CMK (cell line): ENCODE measurements at places on chromosomes 11 and 22.

DNA sequence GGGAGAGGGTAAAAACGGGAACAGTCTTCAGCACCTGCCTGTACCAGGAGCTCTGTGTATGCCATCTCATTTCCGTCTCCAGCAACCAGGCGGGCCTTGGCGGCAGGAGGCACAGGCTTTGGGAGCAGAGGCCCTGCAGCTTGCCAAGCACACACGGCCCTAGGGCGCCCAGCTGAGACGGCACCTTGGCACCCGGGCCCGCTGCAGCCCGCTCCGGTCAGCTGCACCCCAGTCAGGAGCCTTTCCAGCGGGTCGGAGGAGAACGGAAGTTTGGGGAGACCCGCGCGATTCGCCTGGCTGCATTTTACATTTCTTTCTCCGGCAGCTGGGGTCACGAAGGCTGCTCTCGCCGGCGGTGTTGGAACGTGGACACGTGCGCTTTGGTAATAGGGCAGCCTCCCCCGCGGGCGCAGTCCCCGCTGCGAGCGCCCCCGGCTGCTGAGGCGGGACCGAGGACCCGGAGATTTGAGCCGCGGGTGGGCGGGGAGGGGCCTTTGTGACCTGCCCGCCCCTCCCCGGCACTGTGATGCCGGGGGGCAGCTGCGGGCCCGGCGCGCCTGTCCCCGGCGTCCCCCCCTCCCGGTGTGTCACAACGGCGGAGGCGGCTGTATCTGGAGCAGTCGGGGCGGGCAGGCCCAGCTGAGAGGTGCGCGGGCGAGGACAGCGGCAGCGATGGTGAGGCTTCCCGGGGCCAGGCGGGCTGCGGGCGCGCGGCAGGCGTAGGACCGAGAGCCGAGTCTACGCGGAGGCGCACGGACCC lies at the start of gene TUBA8:
Gene TUBA8, plus strand, starts transcription at position 616 of the 760 bp plus-strand sequence. Its CDS starts 57 bp downstream, at position 673.
- DNase-seq: no peak

DNA sequence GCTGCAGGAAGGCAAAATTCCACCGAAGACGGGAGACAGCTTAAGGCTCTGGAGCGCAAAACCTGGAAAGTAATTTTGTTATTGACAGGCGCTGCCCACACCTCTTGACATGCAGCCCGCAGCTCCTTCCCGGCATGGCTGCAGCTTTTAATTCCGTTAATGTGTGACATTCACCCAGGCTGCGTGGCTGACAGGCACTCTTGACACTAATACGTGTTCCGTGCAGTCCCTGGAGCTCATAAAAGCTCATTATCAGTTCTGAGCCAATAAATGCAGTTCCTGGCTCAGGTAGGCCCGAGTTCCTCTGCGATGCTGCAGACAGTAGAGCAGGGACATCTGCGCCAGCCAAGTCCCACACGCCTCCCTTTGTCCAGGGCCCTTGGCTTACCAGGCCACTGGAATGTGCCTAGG lies 34.8 kb downstream of the TSPAN18 start:
- no peak for DNase-seq

- no peak for DNase-seq
Observed at GRCh38 chr11:71130106-71130505, 122.3 kb downstream of the SHANK2 start.

DNA sequence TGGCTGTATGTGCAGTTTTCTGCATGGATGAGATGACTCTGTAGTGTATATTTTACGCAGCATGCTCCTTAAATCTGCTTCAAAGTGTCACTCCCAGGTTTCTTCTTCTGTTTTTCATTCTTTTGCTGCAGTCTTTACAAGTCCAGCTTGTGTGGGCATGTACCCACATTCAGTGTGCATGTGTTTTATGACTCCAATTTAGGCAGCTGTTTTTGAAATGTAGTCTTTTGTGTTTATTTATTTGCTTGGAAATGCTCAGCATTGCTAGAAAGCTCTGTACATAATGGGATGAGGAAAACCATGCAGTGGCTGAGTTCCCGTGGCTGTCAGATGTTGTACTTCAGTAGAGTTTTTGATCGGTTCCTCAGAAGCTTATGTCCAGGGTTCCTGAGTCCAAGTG lies 138.5 kb downstream of the ARHGAP42 start:
- no peak for DNase-seq

- peak; percentile 69 for DNase-seq
Observed at GRCh38 chr22:32411829-32412592, at the start of gene RTCB. Gene RTCB (minus strand): TSS chr22:32412247. CDS start chr22:32412156, 91 bp downstream.

GRCh38 chr11:76193219-76193618 lies 13.1 kb downstream of the WNT11 start:
- no peak for DNase-seq

GRCh38 chr11:37712251-37712650 lies 1114.2 kb upstream of the RAG2 start:
- DNase-seq: no peak

DNA sequence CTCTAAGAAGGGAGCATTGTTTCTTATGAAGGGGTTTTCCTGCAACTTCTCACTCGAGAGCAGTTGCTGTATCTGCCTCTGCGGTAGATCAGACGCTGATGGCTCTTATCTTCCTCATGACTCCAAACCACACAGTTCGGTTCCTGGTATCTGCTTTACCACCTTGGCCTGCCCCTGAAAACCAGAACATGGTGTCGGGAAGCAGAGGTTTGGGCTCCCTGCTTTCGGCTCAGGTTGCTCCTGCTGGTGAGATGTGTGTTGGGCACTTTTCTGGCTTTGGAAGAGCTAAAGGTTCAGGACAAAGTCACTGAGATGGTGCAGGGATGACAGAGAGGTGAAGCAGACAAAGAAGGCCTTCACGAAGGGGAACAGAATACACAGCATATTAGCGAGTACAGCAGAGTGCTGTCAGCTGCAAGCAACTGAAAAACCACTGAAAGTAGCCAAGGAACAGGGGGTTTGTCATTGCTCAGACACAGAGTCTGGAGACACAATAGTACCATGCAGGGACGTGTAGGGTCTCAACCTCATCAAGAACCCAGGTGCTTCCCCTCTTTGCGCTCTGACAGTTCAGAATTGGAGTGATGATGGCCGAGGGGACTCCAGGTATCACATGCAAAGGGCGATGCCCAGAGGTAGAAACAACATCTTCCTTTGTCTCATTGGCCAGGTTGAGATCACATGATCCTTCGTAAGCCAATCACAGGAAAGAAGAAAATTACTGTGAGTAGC lies 11.9 kb upstream of the CSF2RB start:
- peak; percentile 94 for DNase-seq

DNA sequence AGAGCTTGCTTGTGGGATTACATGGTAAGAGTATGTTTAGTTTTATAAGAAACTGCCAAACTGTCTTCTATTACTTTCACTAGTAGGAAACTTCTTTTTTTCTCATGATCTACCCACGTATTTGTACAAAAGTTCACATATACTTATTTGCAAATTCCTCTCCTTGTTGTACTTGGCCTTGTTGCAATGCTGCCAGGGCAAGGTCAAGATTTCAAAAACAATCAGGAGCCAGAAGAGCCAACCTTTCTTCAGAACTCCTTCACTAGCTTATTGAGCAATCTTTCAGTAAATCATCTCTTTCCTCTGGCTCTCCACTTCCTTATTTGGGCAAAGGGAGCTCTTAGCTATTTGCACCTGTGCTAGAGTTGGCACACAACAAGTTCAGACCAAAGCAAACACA lies 9.7 kb downstream of the SRSF8 start:
- no peak for DNase-seq

DNA sequence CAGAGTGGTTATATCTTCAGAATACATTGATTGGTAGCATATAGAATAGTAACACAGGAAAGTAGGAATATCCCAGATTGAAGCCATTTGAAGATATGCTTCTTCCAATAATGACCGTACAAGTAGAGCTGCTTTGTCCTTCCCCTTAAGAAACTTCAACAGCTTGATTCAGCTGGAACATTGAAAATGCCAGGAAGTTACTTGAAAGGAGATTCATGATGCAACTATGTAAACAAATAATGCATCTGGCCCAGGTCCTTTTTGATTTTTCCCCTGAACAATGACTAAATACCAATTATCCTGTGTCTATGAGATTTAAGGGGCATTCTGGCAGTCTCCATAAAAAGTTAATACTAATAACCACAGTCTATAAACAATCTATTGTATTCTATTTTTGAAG lies 3.0 kb downstream of the DKK3 start:
- no peak for DNase-seq

- DNase-seq: no peak
Observed at GRCh38 chr22:47354668-47355387, 592.4 kb downstream of the TBC1D22A start.

DNA sequence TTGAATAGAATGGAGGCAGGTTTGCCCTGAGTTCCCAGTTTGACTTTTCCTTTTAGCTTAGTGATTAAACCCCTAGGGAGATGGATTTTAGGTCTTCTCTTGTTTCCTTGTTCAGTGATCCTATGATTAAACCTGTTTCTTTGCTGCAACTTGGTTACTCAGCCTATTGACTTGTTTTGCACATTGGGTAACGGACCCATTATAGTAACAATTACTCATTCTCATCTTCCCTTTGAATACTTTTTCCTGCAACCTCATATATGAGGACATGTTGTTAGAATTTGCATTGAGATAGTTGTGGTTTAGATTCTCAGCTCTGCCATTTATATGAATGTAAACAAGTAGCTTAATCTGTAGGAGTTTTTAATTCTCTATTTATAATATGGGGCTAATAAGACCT lies 489.2 kb upstream of the CNTN5 start:
- no peak for DNase-seq

DNA sequence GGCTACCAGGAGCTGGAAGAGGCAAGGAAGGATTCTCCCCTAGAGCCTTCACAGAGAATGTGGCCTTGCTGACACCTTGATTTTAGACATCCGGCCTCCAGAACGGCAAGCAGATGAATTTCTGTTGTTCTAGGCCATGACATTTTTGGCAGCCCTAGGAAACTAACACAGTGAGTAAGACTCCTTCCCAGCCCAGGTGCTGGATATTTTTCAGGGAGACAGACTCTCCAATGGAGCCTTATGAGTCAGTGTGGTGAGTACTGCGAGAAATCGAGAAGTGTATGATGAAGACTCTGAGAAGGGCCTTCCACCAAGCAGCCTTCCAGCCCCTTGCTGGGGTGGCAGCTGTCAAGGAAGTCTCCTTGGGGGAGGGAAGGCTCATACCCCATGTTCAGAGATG lies 114.4 kb downstream of the OSBP2 start:
- DNase-seq: no peak

DNA sequence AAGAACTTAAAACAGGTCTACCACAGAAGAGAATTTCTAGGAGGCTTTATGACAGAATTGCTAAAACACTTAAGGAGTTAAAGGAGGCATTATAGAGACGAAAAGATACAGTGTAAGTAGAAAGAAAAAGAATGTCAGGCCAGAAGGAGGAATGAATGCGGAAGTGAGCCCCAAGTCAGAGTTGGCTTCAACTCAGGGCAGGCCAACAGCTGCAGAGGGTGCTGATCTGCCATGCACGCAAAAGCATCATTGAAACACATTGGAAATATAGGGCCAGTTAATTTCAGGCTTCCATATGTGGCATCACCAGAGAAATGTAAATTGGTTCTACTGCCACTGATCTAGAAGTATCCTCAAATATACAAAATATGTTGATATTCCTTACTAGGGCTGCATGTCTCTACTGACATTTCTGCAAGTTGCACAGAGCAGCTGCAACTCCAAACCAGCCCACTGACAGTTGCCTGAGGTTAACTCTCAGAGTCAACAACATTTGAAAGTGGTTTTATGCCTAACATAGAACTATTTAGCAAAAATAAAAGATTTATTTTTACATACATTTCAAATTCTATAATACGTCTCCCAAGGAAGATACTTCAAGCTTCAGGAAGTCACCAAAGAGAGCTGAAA lies 324.1 kb downstream of the C11orf87 start:
- no peak for DNase-seq

DNA sequence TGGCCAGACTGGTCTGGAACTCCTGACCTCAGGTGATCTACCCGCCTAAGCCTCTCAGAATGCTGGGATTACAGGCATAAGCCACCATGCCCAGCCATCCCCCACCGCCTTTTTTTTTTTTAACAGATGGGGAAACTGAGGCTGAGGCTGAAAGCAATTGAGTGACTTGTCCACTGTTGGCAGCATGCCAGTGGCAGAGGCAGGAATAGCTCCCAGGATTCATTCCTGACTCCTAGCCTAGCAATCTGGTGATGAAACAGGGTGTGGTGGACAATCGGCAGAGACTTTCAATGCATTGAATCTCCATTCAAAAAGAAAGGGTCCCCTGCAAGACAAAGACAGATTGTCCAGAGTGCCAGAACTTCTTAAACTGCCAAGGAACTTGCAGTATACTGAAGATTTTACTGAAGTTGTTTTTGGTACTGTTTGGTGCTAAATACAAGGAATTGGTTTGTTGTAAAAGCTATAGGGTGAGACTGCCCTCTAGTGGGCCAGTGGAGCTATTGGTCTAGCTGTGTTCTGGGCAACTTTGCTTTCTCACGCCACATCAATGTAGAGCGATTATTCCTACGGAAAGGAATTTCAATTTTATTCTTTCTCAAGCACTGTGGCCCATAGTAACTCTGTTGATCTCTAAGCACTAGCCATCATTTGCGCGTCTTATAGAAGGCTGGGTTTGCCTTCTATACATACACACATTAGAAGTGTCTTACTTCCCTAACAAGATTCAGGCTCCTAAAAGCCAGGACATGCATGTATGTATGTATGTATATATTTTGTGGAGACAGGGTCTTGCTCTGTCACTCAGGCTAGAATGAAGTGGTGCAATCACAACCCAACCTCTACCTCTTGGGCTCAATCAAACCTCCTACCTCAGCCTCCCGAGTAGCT lies 21.0 kb downstream of the C22orf31 start:
- DNase-seq: peak; percentile 17

GRCh38 chr11:28675183-28675582 lies 567.0 kb downstream of the METTL15 start:
- DNase-seq: no peak

GRCh38 chr11:9273376-9274336 lies 8.5 kb upstream of the DENND5A start:
- DNase-seq: no peak

DNA sequence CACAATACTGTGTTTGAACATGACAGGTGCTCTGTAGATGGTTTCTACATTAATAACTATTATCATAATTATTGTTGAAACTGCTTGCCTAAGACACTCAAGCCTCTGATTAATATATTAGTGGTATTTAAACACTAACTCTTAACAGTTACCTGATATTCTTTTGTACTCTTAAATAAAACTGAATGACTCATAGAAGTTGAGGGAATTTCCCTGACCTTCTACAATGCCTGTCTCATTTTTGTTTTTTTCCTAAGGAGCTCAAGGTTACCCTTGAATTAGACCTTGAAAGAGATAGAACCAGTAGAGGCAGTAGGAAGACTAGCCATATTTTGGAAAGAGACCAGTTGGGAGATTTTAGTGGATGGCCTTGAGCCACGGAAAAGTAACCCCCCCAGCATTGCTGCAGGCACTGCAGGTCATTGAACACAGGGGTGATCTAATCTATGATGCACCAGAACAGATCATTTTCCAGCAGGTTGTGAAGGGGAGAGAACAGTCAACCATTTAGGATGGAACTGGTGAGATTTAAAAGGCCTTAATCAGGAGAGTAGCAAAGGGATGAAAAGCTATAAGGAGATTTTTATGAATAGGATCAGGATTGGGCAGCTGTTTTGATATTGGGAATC lies 148.3 kb downstream of the PGR start:
- DNase-seq: no peak
